ENCODE measurements at places on chromosomes 3 and 15. TPM values are rescaled to one million over a fixed set of nuclear protein-coding genes. Genes with fewer than 3 reads are reported as not detected.

Gene HES1
- 130 TPM for total RNA-seq

Gene SERINC4
- not detected for total RNA-seq

Gene CGNL1
- 17.3 TPM for total RNA-seq

Gene FANCD2OS
- not detected for total RNA-seq

GRCh38 chr3:29514170-29514569 is 233.3 kb downstream of the RBMS3 start:
- DNase-seq, result no peak

DNA sequence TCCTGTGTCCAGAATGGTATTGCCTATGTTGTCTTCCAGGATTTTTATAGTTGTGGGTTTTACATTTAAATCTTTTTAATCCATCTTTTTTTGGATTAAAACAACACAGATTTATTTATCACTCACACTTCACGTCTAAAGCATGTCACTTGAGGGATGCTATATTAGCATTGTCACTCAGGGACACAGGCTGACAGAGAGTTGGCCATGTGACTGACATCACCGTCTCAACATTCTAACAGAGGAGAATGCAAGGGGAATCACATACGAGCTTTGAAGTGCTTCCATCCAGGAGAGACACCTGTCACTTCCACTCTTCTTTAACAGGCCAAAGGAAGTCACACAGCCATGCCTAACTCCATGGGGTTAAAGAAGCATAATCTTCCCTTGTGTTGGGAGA is 204.6 kb upstream of the AZI2 start:
- no peak for DNase-seq

GRCh38 chr3:10798600-10799367 is 17.2 kb upstream of the SLC6A11 start:
- no peak for DNase-seq

GRCh38 chr3:96779810-96780209 is 34.6 kb upstream of the EPHA6 start:
- DNase-seq, result no peak
